ENCODE measurements at places on chromosomes 5 and 9.
A peak's percentile ranks its signal among the peaks of the same experiment; 100 is the strongest.

DNA sequence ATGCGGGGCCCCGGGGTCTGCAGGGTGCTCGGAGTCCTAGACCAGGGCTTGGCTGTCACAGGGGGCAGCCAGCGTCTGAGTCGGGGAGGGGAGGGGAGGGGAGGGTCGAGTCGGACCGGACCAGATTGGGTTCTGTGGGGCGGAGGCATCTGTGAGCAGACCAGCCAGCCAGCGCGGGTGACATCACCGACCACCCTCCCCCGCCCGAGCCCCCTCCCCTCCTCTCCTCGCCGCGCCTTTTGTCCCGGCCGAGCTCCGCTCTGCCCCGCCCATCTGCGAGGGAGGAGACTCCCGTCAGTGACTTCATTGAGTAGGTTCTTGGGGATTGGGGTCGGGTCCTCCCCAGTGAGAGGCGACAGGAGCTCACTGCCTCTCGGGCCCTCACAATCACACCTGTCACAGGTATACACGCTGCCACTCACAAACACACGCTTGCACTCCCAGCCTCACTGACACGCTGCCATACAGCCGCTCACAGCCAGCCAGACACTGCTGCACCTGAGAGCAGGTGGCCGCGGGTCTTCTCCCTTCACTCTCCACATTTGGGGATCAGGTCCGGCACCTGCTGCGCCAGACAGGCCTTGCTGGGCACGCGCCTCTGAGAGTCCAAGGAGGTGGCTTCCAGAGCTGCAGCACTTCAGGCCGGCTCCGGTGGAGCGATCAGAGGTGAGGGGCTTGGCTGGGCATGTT, 546 bp downstream of the DNAJB5 start:
- peak overlapping the region; percentile 76 for H3K4me3 ChIP-seq
- no peaks in the 10 kb centered on the region for H3K36me3 ChIP-seq
- no peaks in the 10 kb centered on the region for H3K27me3 ChIP-seq
- peak overlapping the region; percentile 97 for H3K27ac ChIP-seq
- peaks cover 36% of the 10 kb centered on the region for H3K4me1 ChIP-seq

DNA sequence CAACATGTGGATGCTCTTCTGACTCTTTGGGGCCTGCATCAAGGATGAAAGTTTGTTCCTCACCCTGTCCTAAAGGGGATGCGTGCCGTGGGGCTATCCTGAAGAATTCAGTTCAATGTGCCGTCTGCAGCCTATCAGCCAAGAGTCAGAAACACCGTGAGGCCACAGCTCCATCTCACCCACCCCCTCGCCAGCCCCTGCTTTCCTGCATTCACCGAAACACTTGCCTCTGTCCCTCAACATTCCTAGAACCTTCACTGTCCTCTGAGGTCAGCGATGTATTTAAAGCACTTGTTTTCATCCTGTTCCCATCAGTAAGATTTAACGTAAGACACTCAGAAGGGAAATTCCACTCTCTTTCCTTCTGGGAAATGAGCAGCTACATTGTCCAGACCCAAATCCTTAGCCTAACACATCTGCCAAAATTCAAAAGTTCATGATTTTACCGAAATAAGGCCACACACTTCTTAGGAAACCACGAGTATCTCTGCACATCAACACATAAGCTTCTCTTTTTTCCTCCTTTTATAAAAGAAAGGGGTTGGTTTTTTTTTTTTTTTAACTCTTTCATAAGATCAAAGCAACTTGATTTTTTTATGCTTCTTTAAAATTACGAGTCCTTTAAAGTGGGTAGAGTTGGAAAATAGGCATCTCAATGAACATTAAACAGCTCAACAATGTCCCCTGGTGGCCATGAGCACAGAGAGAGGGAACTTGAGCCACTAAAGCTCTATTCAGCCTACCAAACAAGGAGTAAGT, 100.7 kb downstream of the SUSD1 start:
- DNase-seq = no peak
- no peaks in the 10 kb centered on the region for H3K27me3 ChIP-seq
- H3K4me1 ChIP-seq = peaks cover 50% of the 10 kb centered on the region
- no peaks in the 10 kb centered on the region for H3K36me3 ChIP-seq

GRCh38 chr9:127277770-127278169, 13.2 kb downstream of the GARNL3 start:
- H3K27ac ChIP-seq = no peak overlapping the region
- H3K36me3 ChIP-seq = no peaks in the 10 kb centered on the region
- no peak overlapping the region for H3K4me3 ChIP-seq
- DNase-seq = no peak
- H3K27me3 ChIP-seq = no peaks in the 10 kb centered on the region

- H3K4me3 ChIP-seq = no peak overlapping the region
- H3K27ac ChIP-seq = no peak overlapping the region
- DNase-seq = no peak
These were observed 3.3 kb downstream of the SNAPC3 start for GRCh38 chr9:15426019-15426418.

- no peaks in the 10 kb centered on the region for H3K27me3 ChIP-seq
- no peaks in the 10 kb centered on the region for H3K4me1 ChIP-seq
- no peak for DNase-seq
- no peaks in the 10 kb centered on the region for H3K36me3 ChIP-seq
- no peak overlapping the region for H3K27ac ChIP-seq
These were observed 120.2 kb downstream of the STARD4 start for GRCh38 chr5:111392181-111392580.

GRCh38 chr5:111887706-111888105, 130.7 kb upstream of the NREP start:
- H3K27ac ChIP-seq = no peak overlapping the region
- no peaks in the 10 kb centered on the region for H3K27me3 ChIP-seq
- DNase-seq = no peak
- no peaks in the 10 kb centered on the region for H3K36me3 ChIP-seq
- H3K4me1 ChIP-seq = no peaks in the 10 kb centered on the region

- H3K27ac ChIP-seq = no peak overlapping the region
- no peak overlapping the region for H3K4me3 ChIP-seq
- no peaks in the 10 kb centered on the region for H3K27me3 ChIP-seq
- H3K4me1 ChIP-seq = no peaks in the 10 kb centered on the region
- DNase-seq = no peak
- H3K36me3 ChIP-seq = no peaks in the 10 kb centered on the region
These were observed 587 bp downstream of the OR2Y1 start for GRCh38 chr5:180739271-180739670.

- no peaks in the 10 kb centered on the region for H3K4me1 ChIP-seq
- H3K27ac ChIP-seq = no peak overlapping the region
- H3K27me3 ChIP-seq = no peaks in the 10 kb centered on the region
These were observed 26.9 kb upstream of the ADAM19 start for GRCh38 chr5:157602505-157602904.

Measured in esophagus squamous epithelium (tissue), 5 donors.